Peyer's patch (tissue), 4 donors: ENCODE measurements at places on chromosomes 1 and 21. TPM values are rescaled to one million over a fixed set of nuclear protein-coding genes. Genes with fewer than 3 reads are reported as not detected.

DNA sequence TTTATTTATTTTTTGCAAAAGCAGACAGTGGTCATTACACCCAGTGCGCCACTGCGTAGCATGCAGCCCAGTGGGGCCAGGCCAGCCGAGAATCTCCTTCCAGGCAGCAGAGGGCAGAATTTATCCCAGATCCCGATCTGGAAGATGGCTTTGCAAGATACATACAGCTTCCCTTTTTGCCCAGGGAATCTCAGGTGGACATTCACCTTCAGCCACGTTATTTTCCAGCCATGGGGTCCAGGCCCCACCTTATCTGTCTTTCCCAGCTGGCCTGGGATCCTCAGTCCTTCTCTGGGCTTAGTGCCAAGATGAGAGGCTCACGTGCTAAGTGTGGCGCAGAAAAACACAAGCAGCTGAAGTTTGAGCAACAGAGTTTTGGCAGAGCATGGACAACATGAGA lies 123.6 kb downstream of the AJAP1 start:
- DNase-seq: no peak

- DNase-seq: no peak
Observed at GRCh38 chr1:221327954-221328353, 413.9 kb downstream of the DUSP10 start.

DNA sequence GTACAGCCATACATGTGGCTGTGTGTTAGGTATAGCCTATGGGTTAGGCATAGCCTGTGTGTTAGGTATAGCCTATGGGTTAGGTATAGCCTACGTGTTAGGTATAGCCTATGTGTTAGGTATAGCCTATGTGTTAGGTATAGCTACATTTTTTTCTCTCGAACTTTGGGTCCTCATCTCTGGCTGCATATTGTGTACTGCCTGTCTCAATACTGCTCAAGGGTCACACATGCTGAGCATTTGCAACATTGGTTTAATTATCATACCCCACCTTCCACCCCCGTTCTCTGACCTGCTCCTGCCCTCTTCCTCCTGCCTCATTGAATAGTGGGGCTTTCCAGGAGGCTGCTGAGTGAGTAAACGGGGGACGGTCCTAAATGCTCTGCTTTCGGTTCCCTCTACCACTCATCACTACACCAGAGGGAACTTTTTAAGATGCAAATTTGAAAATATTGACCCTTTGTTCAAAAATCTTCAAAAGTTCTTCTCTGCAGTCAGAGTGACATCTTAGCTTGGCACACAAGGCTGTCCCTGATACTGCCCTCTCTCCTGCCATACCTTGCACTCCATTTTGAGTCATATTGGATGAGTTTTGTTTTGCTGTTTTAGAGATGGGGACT lies 17.8 kb downstream of the OR2B11 start:
- no peak for DNase-seq

DNA sequence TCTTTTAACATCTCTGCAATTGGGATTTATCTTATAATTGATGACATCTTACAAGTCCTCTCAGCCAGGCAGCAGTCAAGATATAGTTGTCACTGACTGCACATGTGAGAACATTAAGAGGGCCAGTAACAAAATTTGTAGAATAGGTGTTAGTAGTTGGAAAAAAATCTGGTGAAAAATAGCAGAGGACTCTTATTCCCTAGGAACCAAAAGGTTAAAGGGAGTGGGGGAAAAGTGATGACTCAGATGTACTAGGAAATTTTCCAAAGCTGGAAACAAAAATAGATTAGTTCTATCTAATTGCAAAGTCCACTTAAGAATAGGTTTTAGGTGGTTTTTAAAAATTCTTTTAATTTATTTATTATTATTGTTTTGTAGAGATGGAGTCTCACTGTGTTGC lies 3.6 kb downstream of the NUP210L start:
- no peak for DNase-seq

DNA sequence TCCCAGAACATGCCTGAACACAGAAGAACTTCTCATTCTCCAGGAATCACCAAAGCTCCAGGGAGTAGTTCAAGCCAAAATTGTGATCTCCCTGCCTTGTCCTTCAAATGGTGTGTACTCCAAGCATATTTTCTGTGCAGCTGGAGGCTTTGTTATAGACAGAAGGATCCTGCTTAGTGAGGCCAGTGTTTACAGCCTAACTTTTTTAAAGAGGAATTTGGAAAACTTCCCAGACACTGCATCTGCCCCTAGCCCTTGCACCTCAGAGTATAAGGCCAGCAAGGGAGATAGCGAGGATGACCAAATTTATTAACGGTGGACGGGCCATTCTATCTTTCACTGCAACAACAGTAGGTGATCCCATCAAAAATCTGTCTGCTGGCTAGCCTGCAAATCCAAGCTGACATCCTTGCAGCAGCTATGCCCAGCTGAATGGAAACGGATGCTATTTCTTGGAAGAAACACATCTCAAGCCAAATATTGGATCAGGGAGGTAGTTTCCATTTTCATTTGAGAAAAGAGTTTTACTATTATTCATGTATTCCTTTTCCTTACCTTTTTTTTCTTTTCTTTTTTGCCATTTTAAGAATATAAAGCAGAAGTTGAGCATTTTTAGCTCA lies 249.8 kb downstream of the USH2A start:
- no peak for DNase-seq

Gene THBS3
- total RNA-seq: 58.6 TPM

Gene LRRC71
- total RNA-seq: not detected

Gene F13B
- not detected for total RNA-seq

Gene OTUD3
- total RNA-seq: 7.2 TPM

Gene KRTAP13-1
- not detected for total RNA-seq
